ENCODE measurements at places on chromosomes 7 and 10.

- no peak for DNase-seq
Measured at GRCh38 chr7:16236381-16236780, 185.0 kb downstream of the CRPPA start.

DNA sequence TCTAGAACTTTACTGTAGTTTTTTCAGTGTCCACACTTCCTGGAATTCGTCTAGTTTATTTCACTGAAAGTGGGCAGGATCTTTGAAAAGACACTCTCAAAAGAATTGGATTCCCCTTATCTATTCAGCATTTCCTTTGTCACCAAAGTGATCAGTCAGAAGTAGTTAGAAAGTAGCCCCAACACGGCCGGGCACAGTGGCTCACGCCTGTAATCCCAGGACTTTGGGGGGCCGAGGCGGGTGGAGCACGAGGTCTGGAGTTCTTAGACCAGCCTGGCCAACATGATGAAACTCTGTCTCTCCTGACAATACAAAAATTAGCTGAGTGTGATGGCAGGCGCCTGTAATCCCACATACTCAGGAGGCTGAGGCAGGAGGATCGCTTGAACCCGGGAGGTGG, 69.0 kb upstream of the KMT2C start:
- DNase-seq, result no peak

- no peak for DNase-seq
Measured at GRCh38 chr7:20798694-20799121, 12.0 kb upstream of the SP8 start.

DNA sequence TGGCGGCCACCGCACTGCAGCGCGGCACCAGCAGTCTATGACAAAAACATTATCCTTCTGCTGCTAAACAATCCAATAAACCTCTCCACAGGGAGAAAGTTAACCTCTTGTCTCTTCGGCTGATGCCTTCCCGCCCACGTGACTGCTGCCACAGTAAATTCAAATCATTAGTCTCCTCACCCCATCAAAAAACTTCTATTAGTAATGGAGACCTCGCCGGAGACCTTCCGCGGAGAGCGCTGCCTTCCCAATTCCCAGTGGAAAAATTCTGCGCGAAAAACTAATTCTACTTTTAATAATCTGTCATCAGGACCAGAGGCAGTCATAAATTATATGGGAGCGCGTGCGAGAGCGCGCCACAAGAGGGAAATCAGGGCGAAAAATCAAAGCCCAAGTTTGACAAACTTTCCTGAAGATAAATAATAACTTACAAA, 90.0 kb upstream of the PAX2 start:
- no peak for DNase-seq

GRCh38 chr7:155987681-155988235, 175.5 kb upstream of the SHH start:
- no peak for DNase-seq

- peak; percentile 16 for DNase-seq
Measured at GRCh38 chr7:43872406-43873110, 3.2 kb upstream of the MRPS24 start.

All from activated naive CD8-positive, alpha-beta T cell treated with anti-CD3 and anti-CD28 coated beads, Interleukin-2, amount 50 U/mL, for 24 hours (primary cell).